ENCODE measurements at places on chromosomes 6 and 20.

- DNase-seq: no peak
Observed at GRCh38 chr6:67629258-67629657, 1005.8 kb upstream of the ADGRB3 start.

GRCh38 chr6:27894839-27895762 is 17.1 kb downstream of the OR2B2 start:
- no peak for DNase-seq

DNA sequence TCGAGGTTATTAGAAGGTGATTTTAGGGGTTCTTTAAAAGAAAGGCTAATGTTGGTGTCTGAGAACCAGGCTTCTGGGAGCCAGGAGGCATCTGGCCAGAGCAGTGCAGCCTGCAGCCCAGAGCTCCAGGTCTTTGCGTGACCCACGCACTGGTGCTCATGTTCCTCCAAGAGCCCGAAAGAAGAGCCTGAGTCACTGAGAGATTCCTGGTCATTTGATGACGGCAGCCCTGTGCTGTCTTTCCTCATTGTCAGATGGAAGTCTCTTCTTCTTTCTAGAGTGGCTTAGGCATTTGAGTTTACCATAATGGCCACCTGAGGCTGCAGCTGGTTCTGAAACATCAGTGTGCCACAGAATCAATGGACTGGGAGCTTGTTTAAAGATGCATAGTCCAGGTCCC is 46.4 kb downstream of the CD109 start:
- no peak for DNase-seq

DNA sequence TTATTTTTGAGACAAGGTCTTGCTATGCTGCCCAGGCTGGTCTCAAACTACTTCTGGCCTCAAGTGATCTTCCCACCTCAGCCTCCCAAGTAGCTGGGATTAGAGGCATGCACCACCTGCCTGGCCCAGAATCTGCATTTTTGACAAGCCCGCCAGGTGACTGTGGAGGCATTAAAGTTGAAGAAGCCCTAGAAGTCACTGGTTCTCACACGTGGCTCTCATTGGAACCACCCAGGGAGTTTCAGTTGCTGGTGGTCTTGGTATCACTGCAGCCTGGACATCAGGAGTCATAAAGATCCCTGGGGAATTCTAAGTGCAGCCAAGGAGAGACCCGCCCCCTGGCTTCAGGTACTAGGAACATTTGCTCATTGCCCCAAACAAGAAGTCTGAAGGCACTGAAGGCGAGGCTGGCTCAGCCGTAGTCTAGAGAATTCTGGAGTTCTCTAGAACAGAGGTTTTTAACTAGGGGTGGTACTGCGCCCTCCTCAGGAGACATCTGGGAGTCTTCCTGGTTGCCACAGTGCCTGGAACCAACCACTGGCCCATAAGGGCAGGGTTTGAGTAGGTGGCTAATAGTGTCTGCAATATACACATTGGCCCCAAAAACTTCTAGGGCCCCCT is 182.8 kb downstream of the ZMYND8 start:
- DNase-seq: no peak

- no peak for DNase-seq
Observed at GRCh38 chr6:32327103-32327502, 44.6 kb downstream of the TSBP1 start.

DNA sequence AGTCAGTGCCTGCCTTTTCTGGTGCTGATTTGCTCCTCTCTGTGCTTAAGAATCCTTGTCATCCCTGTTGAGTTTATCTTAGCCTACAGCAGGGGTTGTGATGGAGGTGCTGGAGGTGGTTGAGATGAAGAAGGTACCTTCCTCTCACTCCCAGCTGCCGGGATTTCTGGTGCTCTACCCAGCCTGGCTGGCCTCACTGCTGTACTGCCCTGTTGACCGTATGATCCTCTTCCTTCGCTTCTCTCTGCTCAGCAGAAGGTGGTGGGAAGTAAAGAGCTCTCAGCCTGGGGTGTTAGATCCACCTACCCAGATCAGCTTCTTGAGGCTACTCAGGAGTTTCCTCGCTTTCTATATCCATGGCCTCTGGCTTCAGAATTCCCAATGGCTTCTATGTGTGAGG is 101.0 kb upstream of the NXT1 start:
- no peak for DNase-seq

DNA sequence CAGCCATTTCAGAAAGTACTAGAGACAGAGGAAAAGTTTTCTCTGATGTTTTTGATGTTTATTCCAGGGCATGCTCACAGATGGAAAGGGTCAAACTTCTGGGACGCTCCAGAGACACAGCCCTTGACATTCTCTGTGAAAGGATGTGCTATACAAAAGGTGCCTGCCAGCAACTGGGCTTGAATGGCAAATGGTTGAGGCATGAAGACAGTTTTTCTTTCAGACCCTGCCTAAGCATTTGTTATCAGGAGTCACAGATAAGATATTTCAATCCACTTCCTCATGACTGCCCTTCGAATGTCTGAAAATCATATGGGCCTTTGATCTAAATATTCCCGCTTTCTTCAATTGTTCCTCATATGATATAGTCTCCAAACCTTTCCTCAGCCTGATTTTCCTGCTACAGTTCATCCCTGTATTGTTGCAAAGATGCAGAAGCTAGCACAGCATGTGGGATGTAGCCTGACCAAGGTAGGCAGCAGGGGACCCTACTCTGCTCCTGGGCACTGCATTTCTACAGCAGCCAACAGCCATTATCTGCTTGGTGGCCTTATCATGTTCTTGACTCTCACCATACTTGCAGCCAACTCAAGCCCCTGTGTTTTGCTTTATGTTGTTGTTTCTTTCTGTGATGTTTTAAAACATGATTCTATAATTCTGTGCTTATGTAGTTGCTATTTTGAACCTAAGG is 14.6 kb upstream of the TXLNB start:
- no peak for DNase-seq

GRCh38 chr20:13839421-13840092 is 54.7 kb downstream of the NDUFAF5 start:
- DNase-seq: no peak

GRCh38 chr6:85490516-85491248 is 40.8 kb downstream of the NT5E start:
- no peak for DNase-seq

GRCh38 chr6:38185244-38185643 is 365.7 kb downstream of the ZFAND3 start:
- DNase-seq: no peak

DNA sequence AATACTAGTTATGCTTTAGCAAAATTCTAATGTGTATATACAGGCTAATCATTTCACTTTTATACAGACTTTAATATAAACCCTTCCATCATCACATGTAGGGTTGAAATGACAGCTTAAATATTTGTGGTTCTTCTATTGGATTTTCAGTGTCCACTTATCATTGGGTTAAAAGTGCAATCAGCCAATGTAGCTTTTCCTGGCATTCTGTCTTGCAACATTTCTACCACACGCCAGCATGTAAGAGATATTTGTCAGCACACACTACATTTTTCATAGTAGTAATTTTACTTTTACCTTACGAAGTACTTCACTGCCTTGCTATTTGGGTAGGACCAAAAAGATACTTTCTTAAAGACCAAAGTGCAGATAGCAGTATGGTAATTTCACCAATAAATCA is 252.0 kb downstream of the TBX18 start:
- DNase-seq: no peak

GRCh38 chr6:35486005-35486925 is 10.6 kb downstream of the TEAD3 start:
- DNase-seq: no peak

DNA sequence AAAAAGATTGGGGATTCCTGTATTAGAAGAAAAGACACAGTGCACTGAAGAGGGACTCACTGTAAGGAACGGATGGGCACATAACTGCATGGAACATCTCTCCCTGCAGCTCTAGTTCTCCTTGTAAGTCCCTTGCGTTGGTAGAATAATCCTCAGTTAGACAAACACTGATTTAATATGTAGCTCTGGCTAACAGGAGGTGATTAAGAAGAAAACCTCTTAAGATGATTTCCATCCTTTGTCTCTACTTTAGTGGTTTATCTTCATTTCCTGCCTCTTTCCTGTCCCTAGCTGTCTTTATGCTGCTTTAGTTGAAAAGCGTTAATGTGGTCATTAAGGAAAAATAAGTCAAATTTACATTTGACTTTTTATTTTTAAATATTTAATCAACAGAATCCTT is 86.6 kb downstream of the SLC16A10 start:
- no peak for DNase-seq

DNA sequence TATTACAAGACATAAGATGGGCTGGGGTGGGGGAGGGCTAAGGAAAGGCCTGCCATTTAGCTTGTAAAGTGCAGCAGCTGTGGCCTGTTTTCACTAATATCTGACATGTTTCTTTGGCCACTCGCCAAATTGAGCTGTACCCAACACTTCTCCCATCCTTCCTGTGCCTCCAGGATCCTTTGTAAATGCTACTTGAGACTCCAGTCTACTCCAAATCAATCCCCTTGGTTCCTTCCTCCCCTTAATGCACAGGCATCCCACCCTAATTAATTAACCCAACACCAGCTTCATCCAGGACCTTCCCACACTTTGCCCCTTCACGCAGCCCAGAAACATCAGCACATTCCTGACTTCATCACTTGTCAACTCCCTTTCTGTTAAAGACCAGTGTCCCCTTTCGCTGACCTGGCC is 55.0 kb upstream of the TCF21 start:
- DNase-seq: no peak

- DNase-seq: no peak
Observed at GRCh38 chr20:10861090-10861489, 187.3 kb upstream of the JAG1 start.

DNA sequence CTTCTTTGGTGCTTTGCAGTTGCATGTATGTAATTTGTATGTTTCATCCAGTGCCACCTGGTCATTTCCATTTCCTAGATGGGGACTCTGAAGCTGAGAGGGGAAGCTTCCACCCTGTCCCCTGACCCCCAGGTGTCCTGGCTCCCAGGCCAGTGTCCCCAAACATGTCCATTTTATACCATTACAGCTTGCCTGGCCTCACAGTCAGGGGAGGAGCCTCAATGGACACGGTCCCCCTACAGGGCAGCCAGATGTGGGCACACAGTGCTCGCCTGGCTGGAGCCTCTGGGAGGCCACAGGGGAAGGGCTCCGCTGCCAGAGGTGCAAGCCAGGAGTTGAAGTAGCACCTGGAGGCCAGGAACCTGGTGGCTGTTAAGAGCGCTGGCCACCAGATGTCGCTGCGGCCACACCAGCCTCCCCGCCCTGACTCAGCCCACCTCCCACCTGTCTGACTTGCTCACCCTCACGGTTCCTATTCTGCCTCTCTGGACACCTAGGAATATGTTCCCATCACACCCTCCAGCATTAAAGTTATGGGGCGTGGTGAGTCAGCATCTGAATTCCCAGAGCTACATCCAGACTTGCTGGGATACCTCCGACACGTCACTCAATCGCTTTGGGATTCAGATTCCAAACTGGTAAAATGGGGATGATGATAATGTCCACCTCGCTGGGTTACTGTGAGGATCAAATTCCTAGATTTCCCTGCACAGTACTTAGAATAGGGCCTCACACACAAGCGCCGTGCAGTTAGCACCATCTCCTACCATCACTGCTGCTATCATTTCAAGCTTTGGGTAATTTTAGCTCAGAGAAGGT is 107.4 kb downstream of the SULF2 start:
- DNase-seq: peak; percentile 55

- no peak for DNase-seq
Observed at GRCh38 chr6:150934380-150934779, 68.9 kb downstream of the MTHFD1L start.

DNA sequence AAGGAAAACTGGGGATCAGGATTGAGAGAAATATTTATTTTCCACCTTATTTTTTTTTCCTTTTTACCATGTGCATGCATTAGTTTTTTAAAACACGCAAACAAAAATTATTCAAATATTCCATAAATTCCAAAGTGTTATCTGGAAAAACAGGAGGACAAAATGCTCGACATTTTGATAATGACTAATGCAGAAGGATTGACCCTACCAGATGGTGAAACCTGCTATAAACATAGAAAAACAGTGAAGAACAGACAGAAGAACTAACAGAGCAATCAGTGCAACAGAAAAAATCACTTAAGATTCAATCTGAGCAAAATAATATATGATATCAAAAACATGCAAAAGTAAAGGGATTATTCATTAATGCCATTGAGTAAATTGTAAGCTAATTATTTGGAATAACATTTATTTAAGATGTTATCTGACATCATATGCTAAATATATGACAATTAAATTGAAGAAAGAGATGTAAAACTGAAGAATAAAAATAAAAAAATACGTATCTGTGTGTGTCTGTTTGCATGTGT is 218.4 kb downstream of the LMBRD1 start:
- DNase-seq: no peak

DNA sequence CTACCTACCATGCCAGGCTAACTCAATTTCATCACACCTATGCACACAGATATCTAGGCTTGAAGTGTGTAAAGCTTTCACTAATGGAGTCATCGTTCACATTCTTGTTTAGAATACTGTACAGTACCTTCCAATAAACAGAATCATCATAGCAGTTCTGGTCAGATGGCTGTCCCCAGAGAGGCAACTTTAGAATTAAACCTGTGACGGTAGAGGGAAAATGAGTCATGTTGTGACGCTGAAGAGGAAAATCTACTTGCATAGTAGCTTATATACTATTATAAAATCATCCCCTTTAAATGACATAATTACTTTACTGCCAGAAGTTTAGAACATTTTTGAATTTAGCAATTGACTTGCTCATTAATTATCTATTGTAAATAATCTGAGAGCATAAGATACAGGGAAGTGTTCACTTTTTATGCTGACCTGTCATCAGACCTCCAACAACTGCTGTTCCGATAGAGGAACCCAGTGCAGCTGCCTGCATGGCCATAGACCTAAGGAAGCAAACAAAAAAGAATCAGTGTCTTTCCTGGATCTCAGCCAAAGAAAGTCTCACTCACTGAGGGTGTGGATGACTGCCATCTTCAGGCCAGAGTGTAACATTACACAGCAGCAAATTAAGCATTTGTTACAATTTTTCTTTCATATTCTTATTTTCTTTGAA is 29.8 kb downstream of the RHAG start:
- no peak for DNase-seq

DNA sequence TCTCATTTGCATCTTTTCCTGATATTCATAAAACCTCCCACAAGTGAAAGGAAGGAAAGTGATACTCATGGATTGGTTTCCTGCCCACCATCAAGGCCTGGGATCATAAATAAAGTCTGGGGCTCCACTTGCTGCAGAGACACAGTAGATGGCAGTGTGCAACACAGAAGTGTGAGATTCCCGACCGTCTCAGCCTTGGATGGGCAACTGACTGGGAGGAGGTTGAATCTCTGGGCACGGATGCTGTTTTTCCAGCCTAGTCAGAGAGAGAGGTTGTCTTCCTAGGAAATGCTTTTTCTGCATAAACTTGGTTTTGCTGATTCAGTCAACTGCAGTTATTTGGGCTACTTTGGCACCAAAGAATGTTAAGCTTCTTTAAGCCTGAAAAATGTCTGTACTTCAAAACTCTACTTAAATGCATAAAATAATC is 9.9 kb upstream of the RFPL4B start:
- no peak for DNase-seq

DNA sequence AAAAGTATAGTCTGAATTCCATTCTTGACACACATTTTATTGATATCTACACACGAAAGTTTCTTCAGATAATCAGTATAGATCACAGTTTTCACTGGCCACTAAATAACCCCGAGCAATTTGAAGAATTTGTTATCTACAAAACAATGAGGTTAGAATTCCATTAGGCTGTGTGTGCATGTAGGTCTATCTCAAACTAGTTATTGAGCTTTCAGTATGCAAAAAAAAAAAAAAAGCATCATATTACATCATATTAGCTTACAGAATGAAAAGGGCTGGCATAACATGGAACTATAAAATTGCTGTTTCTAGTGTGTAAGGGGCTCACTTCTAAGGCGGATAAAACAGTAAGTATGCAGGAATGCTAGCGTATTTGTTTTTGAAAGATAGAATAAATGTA is 59.5 kb upstream of the ADGRG6 start:
- no peak for DNase-seq

- no peak for DNase-seq
Observed at GRCh38 chr20:3706774-3707507, 5.5 kb downstream of the SIGLEC1 start.

Measured in activated CD4-positive, alpha-beta T cell treated with anti-CD3 and anti-CD28 coated beads for 24 hours (primary cell).